ENCODE measurements at places on chromosomes 6 and 20.

DNA sequence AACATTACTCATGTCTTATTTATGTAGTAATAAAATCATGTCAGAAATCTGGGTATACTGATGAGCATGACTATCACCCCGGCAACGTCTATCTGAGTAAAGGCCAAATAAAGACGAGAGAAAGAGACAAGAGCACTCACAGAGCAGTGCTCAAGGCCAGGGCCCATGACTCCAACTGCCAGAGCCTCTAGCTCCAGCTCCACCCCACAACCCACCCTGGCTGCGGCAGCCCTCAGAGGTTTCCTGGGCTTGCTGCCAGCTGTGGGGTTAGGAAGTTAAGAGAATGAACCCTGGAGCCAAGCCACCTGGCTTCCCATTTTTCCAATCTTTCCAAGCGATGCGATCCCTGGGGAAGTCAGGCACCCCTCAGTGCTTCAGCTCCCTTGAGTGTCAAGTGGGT is 92.0 kb upstream of the PAX1 start:
- no peak for DNase-seq

DNA sequence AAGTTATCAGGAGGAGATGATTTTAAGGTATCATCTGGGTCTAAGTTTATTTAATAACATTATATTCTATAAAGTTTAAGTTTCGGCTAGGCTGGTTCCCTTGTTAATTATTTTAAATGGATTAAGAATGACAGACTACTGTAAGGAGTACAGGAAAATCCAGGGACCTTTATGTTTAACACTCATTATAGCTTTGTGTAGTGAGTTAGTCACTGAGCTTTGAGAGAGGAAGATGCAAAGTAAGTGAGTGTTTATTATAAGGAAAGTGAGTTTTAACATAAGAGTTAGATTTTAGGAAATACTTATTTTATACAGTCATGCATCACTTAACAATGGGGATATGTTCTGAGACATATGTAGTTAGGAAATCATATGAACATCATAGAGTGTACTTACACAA is 485.5 kb downstream of the MMUT start:
- no peak for DNase-seq

DNA sequence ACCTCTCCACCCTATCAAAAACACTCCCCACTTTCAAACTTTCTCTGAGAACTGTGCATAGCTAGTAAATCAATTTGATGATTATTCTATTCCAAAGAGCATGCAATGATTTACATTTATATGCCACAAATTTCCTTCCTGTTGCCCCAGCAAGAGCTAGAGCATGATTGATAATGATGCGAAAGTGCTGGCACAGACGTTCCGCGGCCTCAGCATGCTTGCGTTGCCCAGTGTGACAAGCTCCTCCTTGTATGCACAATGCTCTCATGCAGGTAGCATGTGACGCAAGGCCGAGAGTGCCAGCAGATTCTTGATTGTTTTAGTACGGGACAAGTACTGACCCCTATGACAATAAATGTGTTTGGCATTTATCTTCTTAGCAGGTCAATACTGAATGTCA is 696.3 kb upstream of the SLC35B3 start:
- no peak for DNase-seq

DNA sequence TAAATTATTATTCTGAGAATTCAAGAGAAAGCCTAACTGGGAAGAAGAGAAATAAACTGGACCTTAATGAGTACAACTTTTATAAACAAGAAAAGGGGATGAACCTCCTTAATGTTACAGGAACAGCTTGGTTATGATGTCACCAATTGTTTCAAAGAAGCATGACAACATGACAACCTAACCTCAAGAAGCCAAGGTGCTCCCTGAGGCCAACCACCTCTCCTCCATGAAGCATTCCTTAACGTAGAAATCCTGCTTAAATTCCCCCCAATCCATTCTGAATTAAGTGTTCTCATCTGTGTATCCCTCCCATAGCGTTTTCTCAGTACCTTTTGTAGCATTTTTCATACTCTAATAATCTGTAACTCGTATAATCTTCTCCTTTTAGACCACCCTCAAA is 1.7 kb downstream of the HBS1L start:
- DNase-seq = no peak

GRCh38 chr6:43075670-43076463 is at the start of gene PTK7:
Gene PTK7, plus strand, starts transcription at chr6:43076314. Its CDS starts 175 bp downstream, at chr6:43076489.
- no peak for DNase-seq

- DNase-seq = no peak
These were observed 4.5 kb upstream of the SPDEF start for GRCh38 chr6:34560366-34561226.

All from T-helper 1 cell (primary cell).